Urothelium cell line (cell line): ENCODE measurements at places on chromosomes 1 and 21.

- DNase-seq, result peak; percentile 74
Observed at GRCh38 chr1:30511991-30512913, 211.1 kb downstream of the MATN1 start.

GRCh38 chr1:98102345-98103030 lies 181.7 kb upstream of the DPYD start:
- no peak for DNase-seq

GRCh38 chr1:20448671-20449071 lies 37.3 kb downstream of the CAMK2N1 start:
- no peak for DNase-seq

GRCh38 chr1:177281901-177282300 lies 111.1 kb downstream of the BRINP2 start:
- no peak for DNase-seq

GRCh38 chr1:235708390-235708962 lies 58.9 kb upstream of the GNG4 start:
- peak; percentile 12 for DNase-seq

DNA sequence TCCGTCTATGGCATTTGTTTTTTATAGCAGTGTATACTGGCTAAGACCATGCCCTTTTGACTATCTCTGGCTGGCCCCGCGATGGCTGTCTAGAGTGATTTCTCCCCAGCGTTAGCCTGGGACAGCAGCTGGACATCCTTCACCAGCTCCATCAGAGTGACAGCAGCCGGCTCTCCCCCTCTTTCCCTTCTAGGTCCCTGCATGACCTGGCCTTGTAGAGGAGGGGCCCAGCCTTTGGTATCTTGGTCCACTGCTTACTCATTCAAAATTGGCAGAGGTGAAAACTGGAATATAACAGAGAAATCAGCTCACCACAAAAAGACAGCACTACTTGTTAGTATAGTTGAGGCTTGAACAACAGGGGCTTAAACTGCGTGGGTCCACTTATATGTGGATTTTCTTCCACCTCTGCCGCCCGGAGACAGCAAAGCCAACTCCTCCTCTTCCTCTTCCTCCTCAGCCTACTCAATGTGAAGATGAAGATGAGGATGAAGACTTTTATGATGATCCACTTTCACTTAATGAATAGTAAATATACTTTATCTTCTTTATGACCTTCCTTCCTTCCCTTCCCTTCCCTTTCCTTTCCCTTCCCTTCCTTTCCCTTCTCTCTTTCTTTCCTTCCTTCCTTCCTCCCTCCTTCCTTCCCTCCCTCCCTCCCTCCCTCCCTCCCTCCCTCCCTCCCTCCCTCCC lies 29.4 kb upstream of the B3GALNT2 start:
- DNase-seq, result no peak

DNA sequence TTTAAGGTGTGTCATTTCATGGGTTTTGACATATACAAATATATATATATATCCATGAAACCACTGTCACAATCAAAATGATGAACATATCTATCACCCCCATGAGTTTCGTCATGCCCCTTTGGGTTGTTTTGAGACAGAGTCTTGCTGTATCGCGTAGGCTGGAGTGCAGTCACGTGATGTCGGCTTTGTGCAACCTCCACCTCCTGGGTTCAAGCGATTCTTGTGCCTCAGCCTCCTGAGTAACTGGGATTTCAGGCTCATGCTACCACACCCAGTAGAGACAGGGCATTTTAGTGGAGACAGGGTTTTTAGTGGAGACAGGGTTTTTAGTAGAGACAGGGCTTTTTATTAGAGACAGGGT lies 8.0 kb downstream of the HJV start:
- DNase-seq, result no peak

GRCh38 chr1:212620293-212620692 lies 11.7 kb downstream of the ATF3 start:
- DNase-seq, result no peak

- DNase-seq, result no peak
Observed at GRCh38 chr1:22662318-22662717, 9.3 kb downstream of the C1QB start.

GRCh38 chr1:40985875-40986274 lies 6.4 kb downstream of the CTPS1 start:
- no peak for DNase-seq

DNA sequence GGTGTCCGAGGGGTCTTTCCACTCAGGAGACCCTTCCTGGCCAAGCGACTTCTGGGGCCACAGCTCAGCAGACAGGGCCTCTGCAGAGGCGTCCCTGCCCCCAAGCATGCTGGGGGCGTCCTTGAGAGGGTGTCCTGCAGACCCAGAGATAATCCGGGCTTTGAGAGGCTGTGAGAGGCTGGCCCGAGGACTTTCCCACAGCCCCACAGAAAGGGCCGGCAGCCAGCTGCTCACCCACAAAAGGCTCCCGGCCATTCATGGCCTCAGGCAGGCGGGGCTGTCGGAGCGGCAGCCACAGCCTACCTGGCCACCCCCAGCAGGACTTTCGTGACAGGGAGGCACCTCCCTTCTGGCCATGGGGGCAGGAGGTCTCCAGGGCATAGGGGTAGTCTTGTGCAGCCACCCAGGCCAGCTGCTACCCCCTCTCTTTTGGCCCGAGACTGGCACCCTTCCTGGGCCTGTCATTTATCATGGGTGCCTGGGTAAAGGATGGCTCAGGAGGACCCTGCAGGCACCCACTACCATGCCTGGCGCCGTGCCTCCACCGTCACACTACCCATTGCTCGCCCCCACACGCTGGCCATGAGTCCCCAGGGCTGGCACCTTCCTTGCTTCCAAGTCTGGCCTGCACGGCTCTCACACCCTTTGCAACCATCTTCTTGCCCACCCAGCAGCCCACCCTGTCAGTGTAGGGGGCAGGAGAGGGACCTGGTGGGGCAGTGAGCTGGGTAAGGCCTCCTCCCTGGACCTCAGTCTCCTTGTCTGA lies 11.1 kb upstream of the TNFRSF14 start:
- no peak for DNase-seq
